SJSA1 (cell line): ENCODE measurements at places on chromosomes 6 and 20. TPM values are rescaled to one million over a fixed set of nuclear protein-coding genes. Genes with fewer than 3 reads are reported as not detected.
A peak's percentile ranks its signal among the peaks of the same experiment; 100 is the strongest.

DNA sequence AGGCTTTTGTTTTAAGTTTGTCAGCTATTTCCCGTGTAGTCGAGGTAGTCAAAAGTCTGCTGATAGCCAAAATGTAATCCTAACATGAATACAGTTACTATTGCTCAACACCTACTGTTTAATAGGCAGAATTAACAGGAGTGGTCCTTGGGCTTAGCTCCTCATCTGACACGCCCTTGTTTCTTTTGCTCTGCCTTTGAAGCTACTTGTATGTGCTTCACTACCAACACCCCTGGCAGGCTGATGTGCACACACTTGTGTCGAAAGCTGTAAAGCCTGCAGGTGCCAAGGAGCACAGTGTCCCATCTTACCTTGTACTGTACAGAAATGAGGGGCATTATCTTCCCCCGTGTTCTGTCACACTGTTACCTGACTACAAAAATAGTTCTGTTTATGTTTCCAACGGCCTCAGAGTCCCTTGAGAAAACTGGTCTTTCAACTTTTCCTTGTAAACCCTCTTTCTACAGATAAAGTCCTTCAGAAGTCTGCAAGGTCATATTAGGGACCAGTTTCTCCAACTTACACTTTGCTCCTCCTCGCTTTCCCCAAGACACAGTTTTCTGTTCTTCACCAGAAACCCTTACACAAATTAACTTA, 9.3 kb downstream of the SDHAF4 start:
- H3K27ac ChIP-seq = no peak overlapping the region
- DNase-seq = no peak
- H3K36me3 ChIP-seq = no peaks in the 10 kb centered on the region
- H3K27me3 ChIP-seq = no peaks in the 10 kb centered on the region
- no peak overlapping the region for H3K4me3 ChIP-seq

- no peaks in the 10 kb centered on the region for H3K36me3 ChIP-seq
- H3K4me1 ChIP-seq = peaks cover 43% of the 10 kb centered on the region
- no peak for DNase-seq
- H3K4me3 ChIP-seq = no peak overlapping the region
- no peaks in the 10 kb centered on the region for H3K27me3 ChIP-seq
These were observed 16.1 kb upstream of the HINT3 start for GRCh38 chr6:125940247-125941041.

GRCh38 chr20:41607791-41608190, 10.4 kb downstream of the CHD6 start:
- H3K27ac ChIP-seq = no peak overlapping the region
- no peaks in the 10 kb centered on the region for H3K36me3 ChIP-seq
- no peak overlapping the region for H3K4me3 ChIP-seq
- DNase-seq = no peak
- H3K4me1 ChIP-seq = no peaks in the 10 kb centered on the region

- no peaks in the 10 kb centered on the region; the same call in 1 of the 2 replicates for H3K36me3 ChIP-seq
- H3K27ac ChIP-seq = peak overlapping the region; percentile 35
- H3K4me3 ChIP-seq = peak overlapping the region; percentile 53
- no peaks in the 10 kb centered on the region for H3K27me3 ChIP-seq
- H3K4me1 ChIP-seq = peaks cover 5% of the 10 kb centered on the region
- no peak for DNase-seq
These were observed 336.0 kb downstream of the SYNE1 start for GRCh38 chr6:152301021-152301764.

- H3K27me3 ChIP-seq = no peaks in the 10 kb centered on the region
- H3K4me1 ChIP-seq = no peaks in the 10 kb centered on the region
- DNase-seq = no peak
These were observed 63.7 kb downstream of the SH3BGRL2 start for GRCh38 chr6:79694623-79695343.

DNA sequence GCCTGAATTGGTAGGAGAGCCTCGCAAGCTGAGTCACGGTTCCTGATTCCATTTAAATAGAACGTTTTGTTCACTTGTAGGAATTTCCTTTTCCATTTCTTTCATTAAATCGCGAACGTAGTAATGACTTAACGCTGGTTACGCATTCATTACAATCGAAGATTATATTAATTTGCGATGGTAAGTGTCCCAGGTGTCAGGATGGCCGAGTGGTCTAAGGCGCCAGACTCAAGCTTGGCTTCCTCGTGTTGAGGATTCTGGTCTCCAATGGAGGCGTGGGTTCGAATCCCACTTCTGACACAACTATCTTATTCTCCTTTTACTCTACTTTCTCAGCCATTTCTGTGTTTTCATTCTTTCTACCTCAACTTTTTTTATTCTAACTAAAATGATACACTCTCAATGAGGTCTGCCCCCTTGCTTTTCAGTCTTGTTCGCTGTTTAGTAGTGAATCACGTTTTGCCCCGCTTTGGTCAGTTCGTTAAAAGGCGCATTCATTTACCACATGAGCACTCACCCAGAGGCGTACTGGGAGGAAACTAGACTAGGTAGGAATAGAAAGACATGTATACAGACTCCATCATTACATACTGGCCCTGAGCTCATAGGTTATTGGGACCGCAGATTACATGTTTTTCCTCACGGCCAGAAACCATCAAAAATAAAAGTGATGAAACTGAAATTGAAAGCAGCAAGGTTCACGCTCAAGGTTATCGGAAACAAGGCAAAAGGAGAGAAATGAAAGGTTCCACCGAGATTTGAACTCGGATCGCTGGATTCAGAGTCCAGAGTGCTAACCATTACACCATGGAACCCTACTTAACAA, 17.3 kb upstream of the TRIM27 start:
- H3K4me1 ChIP-seq = peaks cover 9% of the 10 kb centered on the region
- DNase-seq = peak; percentile 83
- no peaks in the 10 kb centered on the region for H3K36me3 ChIP-seq

DNA sequence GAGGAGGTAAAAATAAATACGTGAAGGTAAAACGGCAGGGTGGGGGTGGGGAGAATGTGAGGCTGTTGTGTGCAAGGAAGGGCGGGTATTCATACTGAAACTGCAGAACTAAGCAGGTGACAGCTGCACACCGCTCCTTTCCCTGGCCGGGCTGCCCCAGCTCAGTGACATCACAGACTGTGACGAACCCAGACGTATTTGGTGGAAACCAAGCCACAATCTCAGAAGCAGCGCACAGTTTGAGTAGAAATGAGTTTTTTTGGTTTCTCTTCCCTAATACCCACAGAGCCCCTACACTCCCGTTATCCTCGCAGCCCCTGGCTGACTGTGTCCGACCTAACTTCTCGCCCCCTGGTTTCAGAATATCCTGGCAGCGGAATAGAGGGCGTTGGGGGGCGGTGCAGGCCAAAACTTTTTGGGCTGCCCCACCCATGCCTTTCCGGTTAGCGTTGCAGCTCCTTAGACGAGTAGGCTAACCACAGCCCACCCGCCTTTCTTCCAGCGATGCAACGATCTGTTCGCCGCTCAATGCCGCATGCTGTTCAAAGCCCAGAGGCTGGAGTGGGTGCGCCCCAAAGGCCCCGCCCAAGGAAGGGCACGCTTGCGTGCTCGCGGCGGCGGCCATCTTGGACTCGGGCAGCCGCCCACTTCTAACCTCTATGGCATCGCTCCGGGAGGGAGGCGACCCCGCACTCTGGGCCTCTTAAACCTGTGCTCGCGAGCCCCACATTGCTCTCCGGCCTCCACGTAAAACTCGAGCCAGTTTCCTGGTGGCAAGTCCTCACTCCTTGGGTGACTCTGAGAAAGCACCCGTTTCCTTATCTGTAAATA, 9.1 kb downstream of the BAK1 start:
- no peaks in the 10 kb centered on the region for H3K27me3 ChIP-seq
- peak overlapping the region; percentile 20; the same call in 1 of the 2 replicates for H3K27ac ChIP-seq
- H3K36me3 ChIP-seq = peaks cover 24% of the 10 kb centered on the region
- peak; percentile 88 for DNase-seq
- peaks cover 8% of the 10 kb centered on the region; the same call in 1 of the 2 replicates for H3K4me1 ChIP-seq
- H3K4me3 ChIP-seq = peak overlapping the region; percentile 40

- DNase-seq = no peak
- no peak overlapping the region for H3K4me3 ChIP-seq
- H3K4me1 ChIP-seq = no peaks in the 10 kb centered on the region
- no peaks in the 10 kb centered on the region for H3K36me3 ChIP-seq
- H3K27ac ChIP-seq = no peak overlapping the region
These were observed 12.2 kb downstream of the GABRR2 start for GRCh38 chr6:89302936-89303335.

GRCh38 chr20:58148891-58149290, 79.6 kb downstream of the ANKRD60 start:
- H3K36me3 ChIP-seq = no peaks in the 10 kb centered on the region
- H3K27ac ChIP-seq = no peak overlapping the region
- no peaks in the 10 kb centered on the region for H3K4me1 ChIP-seq
- DNase-seq = no peak

GRCh38 chr6:167311286-167311685, 13.6 kb upstream of the TTLL2 start:
- H3K27ac ChIP-seq = no peak overlapping the region
- no peak for DNase-seq
- H3K27me3 ChIP-seq = no peaks in the 10 kb centered on the region
- no peak overlapping the region for H3K4me3 ChIP-seq
- no peaks in the 10 kb centered on the region for H3K36me3 ChIP-seq
- peaks cover 5% of the 10 kb centered on the region for H3K4me1 ChIP-seq

DNA sequence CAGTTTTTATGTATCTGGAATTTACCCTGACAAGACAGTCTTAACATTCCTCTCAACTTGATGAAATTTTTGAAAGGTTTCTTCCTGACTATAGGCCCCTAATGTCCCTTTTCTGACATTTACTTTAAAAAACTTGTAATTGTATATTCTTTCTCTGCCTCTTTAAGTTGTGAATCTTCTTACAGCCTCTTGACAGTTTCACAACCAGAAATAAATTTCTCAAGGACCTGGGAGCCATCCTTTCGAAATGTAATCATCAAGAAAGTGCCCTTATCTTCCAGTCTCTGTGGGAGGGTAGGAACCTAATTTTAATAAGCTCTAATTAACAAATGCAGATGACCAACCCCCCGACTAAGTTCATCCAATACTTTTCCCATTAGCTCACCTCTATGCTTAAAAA, 403.6 kb upstream of the GJE1 start:
- no peak overlapping the region for H3K27ac ChIP-seq
- DNase-seq = no peak
- no peaks in the 10 kb centered on the region for H3K27me3 ChIP-seq
- no peak overlapping the region for H3K4me3 ChIP-seq
- no peaks in the 10 kb centered on the region for H3K4me1 ChIP-seq

- H3K36me3 ChIP-seq = no peaks in the 10 kb centered on the region; the same call in 1 of the 2 replicates
- H3K27me3 ChIP-seq = no peaks in the 10 kb centered on the region
- peaks cover 39% of the 10 kb centered on the region for H3K4me1 ChIP-seq
- DNase-seq = peak; percentile 49
- no peak overlapping the region for H3K4me3 ChIP-seq
These were observed 1066.8 kb upstream of the CITED2 start for GRCh38 chr6:140441256-140441655.

DNA sequence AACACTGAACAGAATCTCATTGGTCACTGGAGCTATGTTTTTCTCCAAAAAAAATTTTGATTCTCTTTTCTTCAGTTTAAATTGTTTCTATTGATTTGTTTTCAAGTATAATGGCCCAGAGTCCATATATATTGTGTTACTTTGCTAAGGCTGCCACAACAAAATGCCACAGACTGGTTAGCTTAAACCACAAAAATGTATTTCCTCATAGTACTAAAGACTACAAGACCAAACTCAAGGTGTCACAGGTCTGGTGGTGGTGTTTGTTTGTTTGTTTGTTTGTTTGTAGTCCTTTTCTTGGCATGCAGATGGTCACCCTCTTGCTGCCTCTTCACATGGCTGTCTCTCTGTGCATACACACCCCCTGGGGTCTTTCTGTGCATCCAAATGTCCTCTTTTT, 34.0 kb downstream of the BMP5 start:
- no peak overlapping the region for H3K27ac ChIP-seq
- DNase-seq = no peak
- no peak overlapping the region for H3K4me3 ChIP-seq
- H3K4me1 ChIP-seq = peaks cover 15% of the 10 kb centered on the region
- no peaks in the 10 kb centered on the region for H3K27me3 ChIP-seq

GRCh38 chr6:169571123-169571962, 130.5 kb downstream of the WDR27 start:
- H3K4me3 ChIP-seq = no peak overlapping the region
- no peaks in the 10 kb centered on the region for H3K27me3 ChIP-seq
- no peaks in the 10 kb centered on the region for H3K36me3 ChIP-seq

- no peaks in the 10 kb centered on the region for H3K4me1 ChIP-seq
- peak; percentile 50 for DNase-seq
- H3K27me3 ChIP-seq = peaks cover 5% of the 10 kb centered on the region; the same call in 1 of the 2 replicates
- no peak overlapping the region for H3K4me3 ChIP-seq
- H3K27ac ChIP-seq = no peak overlapping the region
These were observed 123.0 kb downstream of the SLC16A10 start for GRCh38 chr6:111210194-111210728.

- no peaks in the 10 kb centered on the region for H3K36me3 ChIP-seq
- H3K27ac ChIP-seq = no peak overlapping the region
- H3K4me3 ChIP-seq = no peak overlapping the region
- DNase-seq = no peak
- peaks cover 26% of the 10 kb centered on the region for H3K27me3 ChIP-seq
These were observed 1.3 kb downstream of the C6orf141 start for GRCh38 chr6:49551866-49552129.

GRCh38 chr6:26123947-26124780, 36.9 kb downstream of the HFE start:
- H3K27ac ChIP-seq = peak overlapping the region; percentile 89
- H3K36me3 ChIP-seq = peaks cover 25% of the 10 kb centered on the region
- H3K4me1 ChIP-seq = peaks cover 37% of the 10 kb centered on the region
- peak overlapping the region; percentile 56 for H3K4me3 ChIP-seq
- no peaks in the 10 kb centered on the region for H3K27me3 ChIP-seq

GRCh38 chr20:4130404-4131189, 115.2 kb upstream of the RNF24 start:
- DNase-seq = peak; percentile 78
- peaks cover 37% of the 10 kb centered on the region for H3K4me1 ChIP-seq
- 0 out of 2 replicates have a peak overlapping the region, but pooled peaks have one; percentile 20 for H3K27ac ChIP-seq
- H3K4me3 ChIP-seq = no peak overlapping the region
- no peaks in the 10 kb centered on the region for H3K36me3 ChIP-seq
- H3K27me3 ChIP-seq = no peaks in the 10 kb centered on the region

DNA sequence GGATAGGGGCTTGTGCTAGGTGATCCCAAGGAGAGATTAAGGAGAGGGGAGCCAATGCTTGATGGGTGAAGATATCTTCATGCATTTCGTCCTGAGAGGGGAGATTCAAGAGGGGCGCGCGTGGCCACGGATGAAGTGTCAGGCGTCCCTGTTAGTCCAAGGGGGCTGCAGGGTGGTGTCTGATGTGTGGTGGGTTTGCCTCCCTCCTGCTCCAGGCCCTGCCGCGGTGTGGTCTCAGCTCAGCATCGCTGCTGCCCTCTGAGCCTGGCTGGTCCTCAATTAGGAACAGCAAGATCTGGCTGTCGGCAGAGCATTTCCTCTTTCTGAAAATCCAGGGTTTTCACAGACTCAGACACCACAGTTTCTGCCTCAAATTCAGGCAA, 318.0 kb downstream of the THBS2 start:
- no peaks in the 10 kb centered on the region for H3K27me3 ChIP-seq
- no peaks in the 10 kb centered on the region for H3K36me3 ChIP-seq
- no peak overlapping the region for H3K4me3 ChIP-seq
- DNase-seq = no peak
- no peaks in the 10 kb centered on the region for H3K4me1 ChIP-seq
- no peak overlapping the region for H3K27ac ChIP-seq

- no peak overlapping the region for H3K27ac ChIP-seq
- H3K4me1 ChIP-seq = peaks cover 17% of the 10 kb centered on the region
- no peaks in the 10 kb centered on the region for H3K36me3 ChIP-seq
- no peak overlapping the region for H3K4me3 ChIP-seq
These were observed 10.1 kb upstream of the SMIM13 start for GRCh38 chr6:11083491-11083890.

Gene PTGIS
- not detected in 2 replicates for total RNA-seq

Gene FAM210B
- 9.0 and 22.4 TPM in 2 replicates for total RNA-seq

Gene SLC44A4
- not detected in 2 replicates for total RNA-seq

Gene FOXS1
- total RNA-seq = 0.25 and 1.5 TPM in 2 replicates

Gene PBOV1
- total RNA-seq = not detected in 2 replicates

Gene OR2H1
- not detected in 2 replicates for total RNA-seq

Gene PXDC1
- total RNA-seq = 72.5 and 96.4 TPM in 2 replicates

Gene BPIFA1
- not detected in 2 replicates for total RNA-seq

Gene TBC1D20
- total RNA-seq = 19.5 and 20.1 TPM in 2 replicates

Gene TINAG
- total RNA-seq = not detected in 2 replicates

Gene COL9A3
- total RNA-seq = not detected in 2 replicates

Gene MAP7
- total RNA-seq = 0.11 TPM in 1 of 2 replicates, not detected in the other
